ENCODE measurements at places on chromosomes 7 and 10.

- no peak for DNase-seq
Observed at GRCh38 chr7:35024298-35024697, 13.0 kb downstream of the DPY19L1 start.

GRCh38 chr10:78768876-78769275, 299.9 kb upstream of the ZMIZ1 start:
- no peak for DNase-seq

DNA sequence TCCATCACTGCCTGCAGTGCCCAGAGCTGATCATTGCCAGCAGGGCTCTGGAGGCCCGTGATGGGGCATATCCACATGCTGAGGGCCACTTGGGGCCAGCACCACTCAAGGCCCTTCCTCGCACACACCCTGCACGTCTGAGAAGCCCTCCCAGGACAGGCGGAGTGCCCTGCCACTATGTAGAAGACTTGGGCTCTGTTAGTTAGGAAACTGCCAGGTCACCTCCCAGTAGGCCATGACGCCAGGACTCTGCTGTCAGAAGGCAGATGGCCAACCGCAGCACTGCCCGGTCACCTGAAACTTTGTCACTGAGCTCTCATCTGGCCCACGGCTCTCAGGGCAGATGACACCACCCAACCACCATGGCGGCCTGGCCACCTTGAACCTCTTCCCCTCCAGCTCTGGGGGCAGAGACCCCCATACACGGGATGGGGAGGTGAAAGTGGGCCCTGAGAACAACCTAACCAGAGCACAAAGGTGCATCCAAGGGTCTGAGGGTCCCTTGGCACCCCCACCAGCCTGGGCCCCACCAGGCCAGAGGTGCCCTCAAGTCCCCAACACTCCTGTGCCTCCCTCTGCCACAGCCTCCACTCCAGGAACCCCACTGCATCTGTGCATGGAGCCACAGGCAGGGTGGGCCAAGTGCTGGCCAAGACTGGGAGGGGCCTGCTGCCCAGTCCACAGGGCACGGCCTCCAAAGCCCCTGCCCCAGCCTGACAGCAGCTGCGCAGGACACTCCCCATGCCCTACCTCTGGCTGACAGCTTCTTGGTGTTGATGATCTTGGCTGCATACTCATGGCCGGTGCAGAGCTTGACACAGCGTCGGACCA, 41.8 kb downstream of the CAMK2B start:
- DNase-seq, result no peak

GRCh38 chr10:91381257-91381891, 28.8 kb upstream of the HECTD2 start:
- no peak for DNase-seq

GRCh38 chr7:2387897-2388636, 15.3 kb upstream of the CHST12 start:
- DNase-seq, result no peak

GRCh38 chr7:41700044-41700471, 2.8 kb downstream of the INHBA start:
- no peak for DNase-seq

DNA sequence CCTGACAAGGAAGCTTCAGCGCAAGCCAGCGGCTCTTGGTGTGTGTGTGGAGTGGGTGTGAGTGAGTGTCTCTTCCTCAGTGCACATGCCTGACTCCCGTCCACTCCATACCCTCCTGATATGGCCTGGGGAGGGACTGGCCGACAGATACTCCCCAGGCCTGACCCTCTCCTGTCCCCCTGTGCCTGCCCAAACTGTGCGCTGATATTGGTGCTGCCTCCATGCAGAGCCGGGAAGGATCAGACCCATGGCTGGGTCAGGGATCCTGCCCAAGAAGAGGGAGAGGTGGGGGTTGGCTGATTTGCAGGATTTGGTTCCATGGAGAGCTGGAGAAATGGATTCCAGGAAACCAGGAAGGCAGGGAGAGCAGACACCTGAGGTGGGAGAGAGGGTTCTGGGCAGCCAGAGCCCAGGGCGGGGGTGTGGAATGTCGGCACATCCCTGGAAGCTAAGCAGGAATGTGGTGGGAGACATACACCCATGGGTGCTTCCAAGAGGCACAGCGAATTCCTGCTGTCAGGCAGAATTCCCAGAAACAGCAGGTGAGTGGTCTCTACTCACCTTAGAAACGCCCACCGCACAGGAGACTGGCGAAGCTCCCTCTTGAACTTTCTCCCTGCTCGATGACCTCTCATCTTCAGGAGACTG, 6.3 kb downstream of the CALML5 start:
- DNase-seq, result no peak

- no peak for DNase-seq
Observed at GRCh38 chr7:21317966-21318915, 109.6 kb upstream of the SP4 start.

DNA sequence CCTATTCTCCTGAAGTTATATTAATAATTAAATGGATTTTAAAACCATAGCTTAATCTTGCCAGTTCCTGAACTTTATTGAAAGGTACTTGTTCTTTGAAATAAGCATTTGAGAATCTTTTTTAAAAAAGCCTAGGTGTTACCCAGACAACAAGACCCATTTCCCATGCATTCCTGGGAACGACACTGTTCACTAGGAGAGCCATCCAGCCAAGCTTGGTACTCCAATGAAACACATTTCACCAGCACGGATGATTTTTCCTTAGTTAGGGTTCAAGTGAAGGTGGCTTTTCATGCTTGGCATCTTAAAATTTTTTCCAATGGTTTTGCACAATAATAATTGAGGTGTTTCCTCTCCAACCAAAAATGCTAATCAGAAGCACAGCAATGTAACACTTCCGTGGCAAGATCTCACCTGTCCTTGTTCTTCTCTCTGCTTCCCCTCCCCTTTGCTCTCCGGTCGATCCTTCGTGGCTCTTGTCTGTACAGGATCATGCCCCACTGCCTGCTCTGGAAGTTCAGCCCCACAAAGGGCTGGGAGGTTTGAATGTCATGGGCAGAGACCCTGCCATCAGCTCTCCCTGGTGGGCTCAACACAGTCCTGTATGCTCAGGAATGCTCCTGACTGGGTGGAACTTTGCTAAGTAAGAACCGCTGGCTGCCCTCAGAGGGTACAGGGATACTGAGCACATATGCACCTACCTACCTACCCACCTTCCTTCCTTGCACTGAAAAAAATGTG, 69.7 kb upstream of the AQP1 start:
- DNase-seq, result no peak

DNA sequence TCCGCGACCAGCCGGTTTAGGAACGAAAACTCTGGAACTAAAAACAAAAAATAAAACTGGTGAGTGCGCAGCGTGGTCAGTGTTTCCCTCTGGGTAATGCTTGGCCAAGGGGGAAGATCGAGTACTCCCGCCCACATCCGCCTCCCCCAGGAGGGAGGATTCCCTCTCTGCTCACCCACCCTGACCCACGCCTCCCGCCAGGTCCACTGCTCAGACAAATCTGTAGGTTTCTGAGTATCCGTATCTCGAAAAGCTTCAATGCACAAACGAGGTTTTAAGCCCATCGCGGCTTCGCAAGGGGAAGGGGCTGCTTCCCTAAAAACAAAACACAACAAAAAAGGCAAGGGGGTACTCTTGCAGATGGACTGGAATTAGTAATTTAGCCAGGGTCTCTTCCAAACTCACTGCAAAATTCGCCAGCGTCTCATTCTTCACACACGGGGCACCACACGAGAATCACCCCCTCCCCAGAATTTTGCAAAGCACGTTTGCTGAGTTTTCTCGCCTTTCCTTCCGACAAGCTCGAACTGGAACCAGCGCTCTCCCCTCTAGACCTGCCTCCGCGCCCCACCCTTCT, 75.2 kb downstream of the INSIG1 start:
- DNase-seq, result no peak

GRCh38 chr10:44696496-44696895, 214.6 kb upstream of the TMEM72 start:
- no peak for DNase-seq

DNA sequence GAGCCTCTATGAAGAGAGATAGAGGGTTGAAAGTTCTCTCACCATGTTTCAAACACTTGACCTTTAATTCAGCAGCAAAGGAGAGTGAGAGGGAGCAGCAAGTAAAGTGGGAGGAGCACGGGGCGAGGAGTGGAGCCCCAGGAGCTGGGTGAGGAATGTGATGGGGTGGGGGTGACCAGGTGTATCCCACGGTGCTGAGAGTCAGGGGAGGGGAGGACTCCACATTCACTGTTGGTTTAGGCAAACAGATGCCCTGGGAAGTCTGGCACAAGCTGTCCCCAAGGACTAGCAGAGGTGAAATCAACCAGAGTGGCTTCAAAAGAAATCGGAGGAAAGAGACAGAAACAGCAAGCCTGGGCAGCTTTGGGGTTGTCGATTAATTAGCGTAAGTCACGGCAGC, 101.8 kb upstream of the PITRM1 start:
- DNase-seq, result no peak

DNA sequence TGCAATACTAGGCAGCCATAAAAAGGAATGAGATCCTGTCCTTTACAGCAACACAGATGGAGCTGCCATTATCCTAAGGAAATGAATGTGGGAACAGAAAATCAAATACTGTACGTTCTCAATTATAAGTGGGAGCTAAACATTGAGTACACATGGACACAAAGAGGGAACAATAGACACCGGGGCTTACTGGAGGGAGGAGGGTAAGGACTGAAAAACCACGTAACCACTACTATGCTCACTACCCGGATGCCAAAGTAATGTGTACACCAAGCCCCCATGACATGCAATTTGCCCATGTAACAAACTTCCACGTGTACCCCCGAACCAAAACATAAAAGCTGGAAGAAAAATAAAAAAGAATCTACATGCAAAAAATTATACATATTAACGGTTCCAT, 587.0 kb downstream of the PARD3 start:
- no peak for DNase-seq

- DNase-seq, result no peak
Observed at GRCh38 chr10:56116684-56117083, 244.4 kb downstream of the ZWINT start.

DNA sequence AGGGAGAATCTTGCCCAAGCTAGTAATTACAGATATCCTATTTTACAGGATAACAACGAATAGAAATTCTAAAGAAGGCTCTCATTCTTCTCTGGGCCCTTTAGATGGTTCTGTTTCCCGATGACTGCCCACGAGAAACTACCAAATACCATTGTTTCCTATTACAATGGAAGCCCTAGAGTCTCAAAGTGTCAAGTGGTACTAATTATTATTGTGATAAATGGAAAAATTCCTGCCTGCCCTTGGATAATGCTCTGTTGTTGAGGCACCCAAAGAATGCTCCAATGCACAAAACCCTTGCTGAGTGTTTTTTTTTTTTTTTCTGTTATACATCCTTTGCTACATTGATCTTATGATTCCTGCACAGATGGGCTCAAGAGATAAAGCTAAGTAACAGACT, 504.5 kb downstream of the XPNPEP1 start:
- no peak for DNase-seq

DNA sequence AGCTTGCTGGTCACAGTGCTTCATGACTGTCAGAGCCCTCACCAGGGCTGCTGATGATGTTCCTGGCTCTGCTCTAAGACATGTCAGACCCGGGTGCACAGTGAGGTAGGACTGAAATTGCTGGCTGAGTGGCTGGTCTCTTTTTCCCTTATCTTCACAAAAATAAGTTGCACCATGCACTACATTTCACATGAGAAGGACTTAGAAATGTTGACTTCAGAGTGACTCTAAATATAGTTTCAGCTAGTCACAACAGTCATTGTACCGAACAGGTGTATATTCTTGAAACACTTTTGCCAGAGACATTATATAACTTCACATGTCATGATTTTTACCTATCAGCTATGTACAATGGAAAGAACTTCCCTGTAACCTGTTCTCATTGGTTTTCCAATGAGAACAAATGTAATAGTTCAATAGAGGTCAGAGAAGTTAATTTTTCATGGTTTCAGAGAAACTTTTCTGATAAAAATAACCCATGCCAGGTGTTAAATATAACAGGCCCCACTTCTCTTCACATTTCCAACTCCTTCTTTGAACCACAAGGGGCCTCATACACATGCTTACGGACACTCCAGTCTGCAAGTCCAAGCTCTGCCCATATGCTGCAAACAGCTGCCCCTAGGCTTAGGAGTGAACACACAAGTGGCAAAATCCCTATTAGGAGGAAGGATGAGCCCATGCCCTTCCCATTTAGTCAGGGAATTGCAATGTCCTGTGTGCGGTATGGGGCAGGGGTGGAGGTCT, 115.6 kb downstream of the CDK6 start:
- no peak for DNase-seq

GRCh38 chr10:45473126-45473525, 99.1 kb downstream of the ALOX5 start:
- no peak for DNase-seq

DNA sequence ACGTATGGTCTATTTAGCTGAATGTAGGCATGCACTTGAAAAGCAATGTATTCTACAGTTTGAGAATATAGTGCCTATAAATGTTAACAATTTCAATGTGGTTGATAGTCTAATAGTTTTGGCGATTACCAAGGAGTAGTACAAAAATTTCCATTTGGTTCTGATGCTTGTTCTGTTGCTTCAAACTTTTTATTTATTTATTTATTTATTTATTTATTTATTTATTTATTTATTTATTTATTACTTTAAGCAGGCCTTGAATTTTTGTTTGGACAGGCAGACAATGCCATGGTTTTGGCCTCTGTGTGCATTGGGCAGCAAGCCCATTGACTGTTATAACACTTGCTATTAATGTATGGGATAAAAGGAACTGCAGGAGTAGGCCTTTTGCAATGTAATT, 36.5 kb upstream of the MALRD1 start:
- DNase-seq, result no peak
